ENCODE measurements at places on chromosomes 6 and 20.

GRCh38 chr20:24479106-24479505 lies 9.7 kb downstream of the SYNDIG1 start:
- ATAC-seq = no peak

- peak; percentile 9 for ATAC-seq
Measured at GRCh38 chr20:8385247-8385646, 253.2 kb downstream of the PLCB1 start.

DNA sequence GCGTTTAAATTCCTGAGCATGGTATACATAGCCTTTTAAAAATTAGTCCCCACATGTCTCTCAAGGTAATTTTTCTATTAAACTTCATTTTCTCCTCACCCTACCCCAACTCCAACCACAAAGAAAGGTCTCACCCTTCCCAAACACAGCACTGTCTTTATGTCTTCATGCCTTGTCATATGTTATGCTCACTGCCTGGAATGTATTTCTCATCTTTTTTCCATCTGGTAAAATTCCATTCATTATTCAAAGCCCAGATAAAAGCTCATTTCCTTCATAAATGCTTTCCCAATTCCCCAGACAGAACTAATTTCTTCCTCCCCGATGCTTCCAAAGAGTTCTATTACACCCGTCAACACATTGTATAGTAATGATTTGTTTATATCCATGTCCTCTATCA lies 302.0 kb downstream of the ALDH8A1 start:
- ATAC-seq = peak; percentile 53

GRCh38 chr6:49649988-49650387 lies 13.3 kb upstream of the RHAG start:
- no peak for ATAC-seq

GRCh38 chr6:170153436-170154319 lies 137.2 kb downstream of the DLL1 start:
- ATAC-seq = no peak

- ATAC-seq = peak; percentile 92
Measured at GRCh38 chr6:84575264-84575663, 189.1 kb downstream of the TBX18 start.

DNA sequence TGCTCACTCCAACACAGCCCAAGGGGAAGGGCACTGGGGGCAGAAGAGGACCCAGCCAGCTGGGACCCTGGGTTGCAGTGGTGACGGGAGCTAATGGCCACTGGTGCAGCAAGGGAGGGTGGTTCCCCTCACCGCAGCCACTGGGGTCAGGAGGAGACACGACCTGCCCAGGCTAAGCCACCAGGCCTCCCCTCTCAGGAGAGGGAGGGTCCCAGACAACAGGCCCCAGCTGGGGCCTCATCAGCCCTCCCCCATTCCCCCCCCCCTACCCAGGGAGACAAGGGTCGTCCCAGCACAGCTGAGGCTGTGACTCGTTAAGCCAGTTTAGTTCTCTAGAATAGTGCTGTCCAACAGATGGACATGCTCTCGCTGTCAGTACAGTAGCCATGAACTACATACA lies 17.3 kb upstream of the MATN4 start:
- ATAC-seq = no peak

DNA sequence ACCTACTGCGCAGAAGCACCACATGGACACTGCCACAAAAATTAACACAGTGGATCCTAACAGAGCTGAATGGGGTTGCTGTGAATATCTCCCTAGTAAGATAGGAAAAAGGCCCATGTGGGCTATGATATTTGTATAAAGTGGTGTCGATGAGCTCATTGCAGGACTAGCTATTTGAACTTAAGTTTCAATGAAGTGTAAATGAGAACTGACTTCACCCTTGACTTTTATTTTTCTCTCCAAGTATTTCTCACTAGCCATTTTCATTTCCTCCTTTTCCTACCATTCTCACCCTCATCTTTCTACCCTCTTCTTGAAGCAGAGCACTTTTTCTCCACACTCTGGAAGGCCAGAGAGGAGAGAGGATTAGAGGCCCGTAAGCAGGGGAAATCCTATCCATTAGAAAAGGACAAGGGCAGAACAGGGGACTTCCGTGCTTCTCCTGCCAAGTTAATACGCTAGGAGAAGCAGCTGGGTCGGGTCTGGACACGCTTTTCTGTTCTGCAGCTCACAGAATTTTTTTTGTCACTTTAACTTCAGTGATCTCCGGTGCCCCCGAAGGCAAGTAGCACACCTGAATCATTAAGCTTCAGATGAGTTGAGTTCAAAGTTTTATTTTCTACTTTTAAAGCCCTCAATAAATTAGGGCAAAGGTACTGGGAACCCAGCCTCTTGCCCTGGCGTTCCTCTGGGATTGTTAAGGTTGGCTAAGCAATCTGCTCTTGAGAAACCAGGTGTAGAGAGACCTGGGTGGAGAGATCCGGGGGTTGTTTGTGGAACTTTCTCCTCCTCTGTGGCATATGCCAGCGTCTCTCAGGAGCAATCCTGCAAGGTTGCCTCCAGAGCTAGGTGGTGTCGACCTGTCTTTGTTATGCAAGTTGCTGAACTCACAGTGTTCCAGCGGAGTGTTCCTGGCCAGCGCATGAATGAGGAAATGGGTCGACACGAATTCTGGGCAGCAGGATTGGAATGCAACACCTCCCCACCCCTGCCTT lies 56.2 kb upstream of the ARID1B start:
- ATAC-seq = no peak

DNA sequence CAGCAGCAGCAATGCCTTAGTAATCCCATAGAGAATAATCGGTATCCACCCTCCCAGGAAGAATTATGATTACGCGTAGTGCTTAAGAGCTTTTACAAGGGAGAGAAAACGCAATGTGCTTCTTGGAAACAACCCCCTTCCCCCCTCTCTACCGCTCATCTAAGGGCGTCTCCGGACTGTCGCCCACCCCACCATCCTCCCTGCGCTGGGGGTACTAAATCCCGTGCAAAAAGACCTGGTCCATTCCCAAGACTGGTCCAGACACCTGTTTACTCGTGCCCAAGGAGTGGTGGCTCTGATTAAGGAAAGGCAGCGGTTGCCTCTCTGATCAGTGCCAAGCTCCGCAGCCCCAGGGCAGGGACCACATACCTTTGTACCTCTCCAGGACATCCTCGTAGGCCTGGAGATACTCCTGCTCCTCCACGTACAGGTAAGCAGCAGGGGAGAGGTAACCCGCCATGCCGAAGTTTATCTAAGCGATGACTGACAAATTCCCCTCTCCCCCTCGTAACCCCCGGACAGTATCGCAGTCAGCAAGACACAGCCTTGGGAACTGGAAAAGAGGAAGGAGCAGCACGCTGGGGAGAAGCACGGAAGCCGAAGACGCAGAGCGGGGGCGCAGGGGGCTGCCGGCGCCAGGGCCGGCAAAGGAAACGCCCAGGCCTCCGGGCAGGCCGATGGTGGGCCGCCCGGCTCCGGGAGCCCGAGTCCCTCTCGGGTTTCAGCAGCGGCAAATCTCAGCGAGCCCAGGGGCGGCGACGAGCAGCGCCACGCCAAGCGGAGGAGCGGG lies 112.0 kb upstream of the BEND6 start:
- peak; percentile 13 for ATAC-seq

GRCh38 chr6:144344646-144345045 lies 59.5 kb downstream of the UTRN start:
- no peak for ATAC-seq

DNA sequence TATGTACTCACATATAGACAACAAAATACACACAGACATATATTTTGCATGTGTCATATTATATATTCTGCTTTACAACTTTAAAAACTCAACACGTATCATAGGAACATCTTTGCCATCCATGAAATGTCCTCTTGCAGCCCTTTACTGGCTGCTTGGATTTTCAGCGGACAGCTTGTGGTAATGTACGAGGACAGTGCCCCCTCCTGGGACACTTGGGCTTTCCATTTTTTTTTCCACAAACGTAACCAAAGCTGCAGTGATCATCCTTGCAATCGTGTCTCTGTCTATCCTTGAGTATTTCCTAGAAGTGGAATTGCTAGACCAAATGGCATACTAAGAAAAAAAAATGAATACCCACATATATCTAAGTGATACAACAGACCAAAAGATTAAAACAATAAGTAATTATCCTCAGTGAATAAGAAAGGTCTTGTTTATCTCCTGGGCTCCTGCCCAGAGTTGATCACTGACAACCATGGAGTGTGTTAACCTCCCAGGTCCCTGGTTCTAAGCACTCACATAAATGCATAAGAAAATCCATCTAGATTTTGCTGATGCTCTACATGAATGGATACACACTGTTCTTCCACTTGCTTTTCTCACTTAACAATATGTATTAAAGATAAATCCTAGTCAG lies 18.1 kb downstream of the BPI start:
- ATAC-seq = peak; percentile 91

GRCh38 chr6:437037-437392 lies 45.5 kb downstream of the IRF4 start:
- ATAC-seq = no peak

GRCh38 chr6:125808060-125808459 lies 17.3 kb downstream of the NCOA7 start:
- ATAC-seq = peak; percentile 7

GRCh38 chr6:12440981-12441380 lies 150.8 kb downstream of the EDN1 start:
- ATAC-seq = no peak

Data from SK-N-SH treated with all-trans-retinoic acid at 6 μM for 48 hours (cell line).